NCI-H510A (cell line): ENCODE measurements at places on chromosomes 7 and 10.

DNA sequence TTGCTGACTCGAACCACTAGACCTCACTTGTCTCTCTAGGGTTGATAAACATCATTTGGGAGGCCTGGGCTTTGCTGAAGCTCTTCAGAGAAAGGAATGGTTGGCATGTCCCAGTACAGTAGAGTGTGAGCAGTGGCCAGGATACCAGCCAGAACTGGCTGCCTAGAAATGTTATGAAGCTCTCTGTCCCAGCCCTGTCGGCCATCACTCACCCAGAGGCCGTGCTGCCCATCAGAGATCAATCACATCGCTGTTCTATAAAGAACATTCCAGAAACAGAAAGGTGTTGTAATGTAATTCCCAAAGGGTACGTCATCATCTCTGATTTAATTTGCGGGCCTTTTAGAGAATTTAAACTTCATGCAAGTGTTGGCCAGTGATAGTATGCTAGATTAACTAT, 111.5 kb downstream of the PRPF18 start:
- DNase-seq = no peak

DNA sequence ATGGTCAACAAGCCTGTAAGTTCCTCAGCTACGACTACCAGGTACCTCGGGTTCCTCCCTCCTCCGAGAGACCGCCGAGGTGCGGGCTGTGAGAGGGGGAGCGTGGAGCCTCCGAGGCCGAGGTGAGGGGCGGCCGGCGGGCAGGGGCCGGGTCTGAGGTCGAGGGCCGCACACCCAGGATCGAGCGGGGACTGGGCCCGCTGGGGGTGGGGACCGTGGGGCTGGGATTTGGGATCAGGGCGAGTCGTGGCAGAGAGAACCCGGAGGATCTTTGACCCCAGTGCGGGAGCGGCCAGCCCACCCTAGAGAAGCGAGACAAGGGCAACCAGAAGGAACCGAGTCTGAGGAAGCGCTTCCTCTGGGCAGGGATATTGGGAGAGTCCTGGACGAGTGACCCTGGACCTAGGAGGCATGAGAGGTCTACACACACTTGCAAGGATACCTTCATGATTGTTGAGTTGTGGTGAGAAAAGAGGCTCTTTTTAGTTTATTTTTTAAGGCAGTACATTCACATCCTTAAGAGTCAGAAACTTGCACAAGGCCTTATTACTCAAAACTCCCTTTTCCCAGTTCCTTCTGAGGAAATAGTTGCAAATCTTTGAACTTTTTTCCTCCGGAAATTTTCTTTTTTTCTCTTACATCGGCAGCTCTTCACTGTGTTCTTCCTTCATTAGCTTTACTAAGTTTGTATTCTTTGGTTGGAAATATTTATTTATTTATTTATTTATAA, 395 bp downstream of the ZNF487 start:
- no peak for DNase-seq

- peak; percentile 86 for DNase-seq
Observed at GRCh38 chr10:97889461-97890265, 40.0 kb downstream of the GOLGA7B start.

GRCh38 chr10:29081951-29082685, 206.8 kb upstream of the LYZL1 start:
- no peak for DNase-seq

- no peak for DNase-seq
Observed at GRCh38 chr7:42027521-42027920, 209.5 kb downstream of the GLI3 start.

DNA sequence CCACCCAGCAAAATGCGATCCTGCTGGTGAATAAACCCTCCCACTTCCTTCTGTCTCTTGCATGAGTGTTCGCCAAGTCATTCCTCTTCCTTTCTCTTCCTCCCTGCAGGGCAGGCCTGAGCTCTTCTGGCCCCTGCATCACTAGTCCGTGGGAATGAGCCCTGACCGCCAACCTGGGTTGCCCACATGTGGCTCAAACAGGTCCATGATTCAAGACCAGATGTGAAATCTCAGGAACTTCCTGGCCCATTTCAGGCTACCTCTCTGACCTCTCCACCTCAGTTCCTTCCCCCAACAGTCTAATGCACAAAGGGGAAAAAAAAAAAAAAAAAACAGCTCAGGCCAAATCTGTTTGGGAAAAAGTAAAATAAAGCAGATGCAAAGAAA, 5.4 kb upstream of the YWHAG start:
- DNase-seq = no peak
